ENCODE measurements at places on chromosomes 6 and 20. TPM values are rescaled to one million over a fixed set of nuclear protein-coding genes. Genes with fewer than 3 reads are reported as not detected.

Gene NELFE
- 55.5 TPM for total RNA-seq

Gene KCNK5
- total RNA-seq, result 2.9 TPM

Gene TRAPPC3L
- 1.7 TPM for total RNA-seq

Gene SSTR4
- not detected for total RNA-seq
